ENCODE measurements at places on chromosomes 2 and 18.

GRCh38 chr2:239661334-239662312, 260.8 kb upstream of the HDAC4 start:
- no peak for DNase-seq

- DNase-seq = no peak
Measured at GRCh38 chr2:203404996-203405395, 76.8 kb downstream of the ABI2 start.

DNA sequence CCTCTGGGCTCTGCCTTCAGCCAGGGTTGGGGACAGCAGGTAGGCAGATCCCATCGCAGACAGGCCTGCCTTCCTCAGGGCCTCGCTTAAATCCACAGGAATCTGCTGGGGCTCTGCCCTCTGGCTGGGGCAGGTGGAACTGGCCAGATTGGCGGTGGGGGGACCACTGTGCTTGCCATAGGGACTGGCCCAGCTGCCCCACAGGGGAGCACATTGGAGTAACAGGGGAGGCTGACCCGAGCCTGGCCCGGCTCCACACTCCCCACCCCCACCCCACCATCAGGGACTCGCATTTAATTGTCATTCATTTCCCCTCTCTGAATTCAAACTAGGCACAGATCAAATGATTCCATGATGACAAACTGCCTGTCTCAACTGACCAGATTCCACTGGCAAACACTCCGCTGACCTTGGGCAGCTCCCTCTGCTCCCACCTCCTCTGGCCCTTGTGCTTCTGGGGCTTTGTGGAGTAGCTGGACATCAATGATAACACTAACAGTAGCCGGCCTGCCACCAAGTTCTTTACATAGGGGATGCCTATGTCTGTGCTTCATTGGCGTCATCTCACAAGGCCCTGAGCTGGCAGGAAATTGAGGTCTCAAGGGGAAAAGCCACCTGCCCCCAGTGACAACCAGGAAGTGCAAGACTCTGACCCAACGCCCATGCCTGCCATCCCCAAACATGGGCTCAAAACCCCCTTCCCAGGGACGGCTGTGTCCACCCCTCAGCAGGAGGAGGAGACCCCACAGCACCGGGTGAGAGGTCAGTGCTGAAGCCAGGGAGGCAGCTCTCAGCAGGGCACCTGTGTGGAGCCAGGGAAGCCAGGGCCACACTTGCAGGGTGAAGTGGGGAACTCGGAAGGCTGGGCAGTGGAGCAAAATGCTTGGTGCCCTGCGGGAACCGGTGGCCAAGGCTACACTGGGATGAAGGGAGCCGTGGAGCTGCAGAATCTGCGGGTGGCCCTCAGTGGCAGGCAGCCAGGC, 2.1 kb upstream of the B3GNT7 start:
- DNase-seq = no peak

DNA sequence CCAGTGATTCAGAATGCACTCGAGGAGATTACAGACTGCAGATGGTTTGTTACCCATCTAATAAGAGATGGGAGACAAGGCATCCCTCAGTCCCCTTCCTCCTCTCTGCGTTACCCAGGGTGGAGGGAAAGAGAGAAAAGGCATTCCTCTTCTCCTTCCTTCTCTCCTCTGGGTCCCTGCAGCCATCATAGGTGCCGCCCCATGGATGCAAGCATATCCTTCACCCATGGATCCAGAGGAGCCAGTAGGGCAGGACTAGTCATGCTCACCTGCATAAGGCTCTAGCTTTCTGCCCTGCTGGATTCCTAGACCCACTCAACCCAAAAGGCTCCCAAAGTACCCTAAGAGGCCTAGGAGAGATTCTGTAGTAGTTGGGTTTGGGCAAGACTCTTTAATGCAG, 20.4 kb downstream of the CMPK2 start:
- no peak for DNase-seq

GRCh38 chr2:53452957-53453748, 314.5 kb upstream of the CHAC2 start:
- DNase-seq = no peak

DNA sequence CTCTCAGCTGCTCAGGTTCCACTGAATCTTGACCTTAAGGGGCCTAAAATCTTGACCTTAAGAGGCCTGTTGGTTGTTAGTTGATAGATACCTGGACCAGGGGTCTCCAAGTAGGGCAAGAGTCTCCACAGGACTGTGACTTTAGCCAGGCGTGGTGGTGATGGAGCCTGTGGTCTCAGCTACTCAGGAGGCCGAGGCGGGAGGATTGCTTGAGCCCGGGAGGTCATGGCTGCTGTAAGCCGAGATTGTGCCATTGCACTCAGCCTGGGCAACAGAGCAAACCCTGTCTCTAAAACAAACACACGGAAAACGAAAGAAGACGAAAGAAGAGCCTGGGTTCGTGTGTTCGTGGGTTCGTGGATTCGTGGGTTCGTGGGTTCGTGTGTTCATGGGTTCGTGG, 120.2 kb upstream of the CTDP1 start:
- no peak for DNase-seq

All from stimulated activated CD4-positive, alpha-beta T cell treated with anti-CD3 and anti-CD28 coated beads, Interleukin-15, amount 100 ng/mL, for 48 hours (primary cell).